Stimulated activated CD4-positive, alpha-beta T cell treated with anti-CD3 and anti-CD28 coated beads, Interleukin-1b, Interleukin-23, amount 100 ng/mL, for 1 hour (primary cell): ENCODE measurements at places on chromosomes 6 and 20.

DNA sequence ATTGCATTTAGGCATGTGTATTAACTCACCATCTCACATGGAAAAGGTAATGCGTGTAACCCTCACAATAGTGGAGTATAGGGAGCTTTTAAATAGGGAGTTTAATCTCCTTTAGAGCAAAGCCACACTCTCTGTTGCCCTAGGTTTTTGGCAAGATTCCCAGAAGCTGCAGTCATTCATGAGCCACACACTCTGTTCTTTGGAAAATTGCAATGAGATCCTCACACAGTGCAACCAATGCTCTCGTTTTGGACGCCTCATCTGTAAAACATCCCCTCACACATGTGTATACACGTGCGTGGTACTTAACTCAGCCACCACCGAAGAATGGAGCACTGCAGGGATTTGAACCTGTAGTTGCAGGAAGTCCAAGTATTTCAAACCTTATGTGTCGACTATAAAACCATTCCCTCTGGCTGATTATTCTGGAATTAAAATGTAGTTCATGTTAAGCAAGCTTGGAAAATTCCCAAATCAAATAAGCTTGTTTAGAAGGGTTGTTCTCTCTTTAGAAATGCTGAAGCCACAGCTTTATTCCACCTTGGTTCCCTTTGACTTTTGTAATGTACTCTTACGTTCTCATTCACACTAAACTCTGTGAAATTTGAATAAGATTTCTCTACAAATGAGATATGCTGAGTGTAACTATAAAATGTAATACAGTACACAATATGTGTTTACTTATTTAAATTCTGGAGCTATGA, 489.8 kb upstream of the MANEA start:
- DNase-seq = no peak

- no peak for DNase-seq
These were observed 213.2 kb downstream of the ERMARD start for GRCh38 chr6:169964486-169965180.

DNA sequence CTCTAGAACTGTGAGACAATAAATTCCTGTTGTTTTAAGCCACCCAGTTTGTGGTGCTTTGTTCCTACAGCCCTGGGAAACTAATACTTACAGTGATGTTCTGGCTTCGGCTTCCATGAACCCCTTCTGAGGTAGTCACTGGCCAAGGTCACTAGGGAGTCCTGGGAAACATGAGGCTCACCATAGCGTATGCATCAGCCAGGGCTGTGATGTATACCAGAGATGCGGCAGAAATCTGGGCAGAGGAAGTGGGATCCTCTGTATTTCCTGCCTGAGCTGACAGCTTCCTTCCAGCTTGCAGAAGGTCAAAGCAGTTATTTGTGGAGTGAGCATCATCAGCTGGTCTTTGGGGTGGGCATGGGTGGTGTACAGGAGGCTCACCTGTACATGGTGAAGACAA, 27.9 kb downstream of the KAT14 start:
- DNase-seq = no peak

GRCh38 chr20:62225820-62226635, 6.0 kb upstream of the HRH3 start:
- no peak for DNase-seq

- no peak for DNase-seq
These were observed 54.0 kb upstream of the FAM184A start for GRCh38 chr6:119132261-119132981.
